Activated CD4-positive, CD25-positive, alpha-beta regulatory T cell treated with anti-CD3 and anti-CD28 coated beads, Interleukin-2, amount 50 U/mL, for 72 hours (primary cell): ENCODE measurements at places on chromosomes 5 and 9.

GRCh38 chr9:125747765-125748445 is 732 bp downstream of the PBX3 start:
- DNase-seq, result peak; percentile 47

DNA sequence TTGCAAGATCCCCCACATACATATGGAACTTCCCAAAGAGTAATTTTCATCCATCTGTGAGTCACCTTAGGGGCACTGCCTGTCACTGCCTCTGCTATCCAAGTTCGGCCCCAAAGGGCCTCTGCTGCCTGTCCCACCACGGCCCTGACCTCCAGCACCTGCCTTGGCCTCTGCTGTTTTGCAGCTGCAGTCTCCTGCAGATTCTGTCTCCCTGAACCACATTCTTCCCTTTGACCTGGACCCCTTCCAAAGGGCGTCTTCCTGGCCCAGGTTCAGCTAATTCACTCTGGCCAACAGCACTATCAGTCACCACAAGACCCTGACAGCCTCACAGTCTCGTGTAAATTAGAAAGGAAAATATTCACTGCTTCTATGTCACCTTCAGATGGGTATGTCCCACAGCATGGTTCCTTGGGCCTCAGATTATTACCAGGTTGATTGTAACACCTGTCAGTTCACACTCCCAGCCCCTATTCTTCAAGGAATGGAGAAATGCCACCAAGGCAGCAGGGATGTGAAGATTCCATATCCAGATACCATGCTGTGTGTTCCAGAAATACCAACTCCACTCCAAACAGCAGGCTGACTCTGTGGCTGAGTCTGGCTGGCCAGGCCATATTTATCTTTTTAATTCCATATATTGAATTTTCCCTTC is 479.3 kb downstream of the ARHGEF28 start:
- no peak for DNase-seq

DNA sequence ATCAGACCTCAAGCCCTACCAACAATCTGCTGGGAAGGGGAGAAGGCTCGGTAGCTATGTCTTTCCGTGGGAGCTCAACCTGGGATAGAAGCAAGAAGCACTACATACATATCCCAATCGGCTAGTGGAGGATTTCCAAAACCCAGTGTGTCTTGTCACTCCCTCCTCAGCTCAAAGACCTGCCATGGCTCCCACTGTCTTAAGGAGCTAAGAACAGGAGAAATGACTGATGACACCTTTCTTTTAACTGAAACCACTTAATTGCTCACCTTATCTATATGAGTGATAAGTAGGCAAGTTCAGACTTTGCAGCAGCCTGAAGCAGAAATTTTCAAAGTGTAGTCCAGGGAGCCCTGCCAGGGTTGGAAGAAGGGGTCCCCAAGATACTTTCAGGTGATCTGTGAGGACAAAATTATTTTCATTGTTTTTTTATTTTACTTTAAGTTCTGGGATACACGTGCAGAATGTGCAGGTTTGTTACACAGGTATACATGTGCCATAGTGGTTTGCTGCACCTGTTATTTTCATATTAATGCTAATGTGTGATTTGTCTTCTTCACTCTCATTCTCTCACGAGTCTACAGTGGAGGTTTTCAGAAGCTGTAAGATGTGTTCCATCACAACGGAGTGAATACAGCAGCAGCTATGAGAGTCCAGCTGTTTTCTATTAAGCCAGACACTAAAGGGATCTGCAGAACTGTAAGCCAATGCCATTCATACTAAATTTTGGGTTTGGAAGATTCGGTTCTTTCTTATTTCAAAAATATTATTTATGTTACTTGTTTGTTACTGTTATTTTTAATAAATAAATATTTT is 41.4 kb downstream of the PAX5 start:
- no peak for DNase-seq

DNA sequence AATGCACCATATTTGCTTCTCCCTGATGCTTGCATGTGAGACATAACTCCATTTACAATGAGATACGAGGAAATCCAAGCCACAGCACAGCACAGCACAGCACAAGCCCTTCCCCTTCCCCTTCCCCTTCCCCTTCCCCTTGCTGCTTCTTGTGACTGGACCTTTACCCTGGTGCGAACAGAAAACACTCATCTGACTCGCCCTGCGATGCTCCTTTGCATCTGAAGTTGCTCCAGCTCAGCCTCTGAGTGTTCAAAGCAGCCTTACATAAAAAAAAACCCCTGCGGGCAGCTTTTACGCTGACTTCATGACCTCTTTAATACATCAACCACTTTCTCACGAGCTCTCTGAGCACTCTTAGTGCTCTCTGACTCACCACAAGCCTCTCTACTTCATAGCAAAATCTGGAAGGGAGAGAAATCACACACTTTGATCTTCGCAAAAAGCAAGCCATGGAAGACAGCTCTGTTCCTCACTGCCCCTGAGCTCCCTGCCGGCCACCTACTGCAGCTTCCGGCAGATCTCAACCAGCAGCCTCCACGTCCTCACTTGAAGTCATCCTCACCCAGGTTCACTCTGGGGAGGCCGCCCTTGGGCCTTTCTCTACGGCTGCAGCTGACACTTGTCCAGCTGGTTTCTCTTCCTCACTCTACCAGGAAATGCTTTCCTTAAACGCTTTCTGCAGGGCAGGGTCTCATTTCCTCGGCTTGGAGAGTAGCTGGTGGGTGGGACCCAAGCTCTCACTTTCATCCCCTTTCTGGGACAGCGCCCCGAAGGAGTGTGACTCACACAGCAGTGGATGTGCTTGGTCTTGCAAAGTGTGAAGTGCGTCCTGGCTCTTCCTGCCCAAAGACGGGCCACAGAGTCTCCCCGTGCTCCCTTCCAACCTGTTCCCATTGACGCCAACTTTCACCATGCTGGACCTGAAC is 5.3 kb downstream of the SLC34A1 start:
- DNase-seq, result peak; percentile 36

DNA sequence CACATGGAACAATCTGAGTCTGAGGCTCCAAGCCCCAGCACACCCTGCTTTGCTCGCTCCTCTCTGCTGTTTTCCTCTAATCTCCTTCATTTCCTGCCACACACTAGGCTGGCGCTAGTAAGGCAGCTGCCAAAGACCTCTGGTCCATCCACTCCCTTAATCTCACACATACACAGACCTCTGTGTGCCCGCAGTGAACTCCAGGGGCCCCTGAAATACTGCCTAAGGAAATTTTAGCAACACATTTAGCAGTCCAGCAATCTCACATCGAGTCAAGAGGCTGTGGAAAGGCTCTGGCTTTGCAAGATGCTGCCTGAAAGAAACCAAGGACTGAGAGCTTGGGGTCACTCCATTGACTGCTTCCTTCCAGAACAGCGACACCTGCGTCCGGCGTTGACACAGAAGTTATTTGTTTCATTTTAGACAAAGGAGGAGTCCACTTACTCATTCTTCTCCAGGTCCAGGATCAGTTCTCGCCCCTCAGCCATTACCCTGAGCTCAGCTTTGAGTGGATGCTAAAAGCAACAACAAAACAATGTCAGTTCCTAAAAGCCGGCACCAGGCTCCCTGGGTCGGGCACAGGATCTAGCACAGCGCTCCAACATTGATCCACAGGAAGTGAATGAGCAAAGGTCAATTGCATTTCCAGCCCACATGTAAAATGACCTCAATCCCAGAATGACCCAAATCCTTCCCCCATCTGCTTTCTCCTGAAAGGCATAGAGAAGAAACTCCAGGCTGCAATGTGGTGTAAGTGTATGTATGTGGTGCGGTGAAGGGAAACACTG is 11.5 kb downstream of the ADAM19 start:
- DNase-seq, result no peak

DNA sequence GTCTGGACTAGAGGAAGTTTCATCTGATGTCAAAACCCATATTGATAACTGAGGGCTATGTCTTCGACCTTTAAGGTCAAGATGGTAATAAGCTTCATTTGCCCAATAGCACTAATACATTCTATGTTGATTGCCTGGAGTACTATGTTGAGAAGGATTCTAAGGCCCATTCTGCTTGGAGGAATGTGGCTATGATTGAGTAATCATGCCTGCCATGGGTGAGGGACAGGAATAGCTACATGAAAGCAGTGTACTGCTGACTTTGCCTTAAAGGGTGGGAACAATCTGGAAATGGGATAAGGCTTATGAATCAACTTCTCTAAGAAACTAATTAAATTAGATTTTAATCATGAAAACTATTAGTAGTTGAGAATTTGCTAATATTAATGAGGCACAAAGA is 13.6 kb downstream of the NNT start:
- no peak for DNase-seq

- DNase-seq, result no peak
Observed at GRCh38 chr9:36193023-36193422, 2.3 kb downstream of the CLTA start.

GRCh38 chr5:172049226-172049796 is 42.9 kb upstream of the FBXW11 start:
- no peak for DNase-seq

DNA sequence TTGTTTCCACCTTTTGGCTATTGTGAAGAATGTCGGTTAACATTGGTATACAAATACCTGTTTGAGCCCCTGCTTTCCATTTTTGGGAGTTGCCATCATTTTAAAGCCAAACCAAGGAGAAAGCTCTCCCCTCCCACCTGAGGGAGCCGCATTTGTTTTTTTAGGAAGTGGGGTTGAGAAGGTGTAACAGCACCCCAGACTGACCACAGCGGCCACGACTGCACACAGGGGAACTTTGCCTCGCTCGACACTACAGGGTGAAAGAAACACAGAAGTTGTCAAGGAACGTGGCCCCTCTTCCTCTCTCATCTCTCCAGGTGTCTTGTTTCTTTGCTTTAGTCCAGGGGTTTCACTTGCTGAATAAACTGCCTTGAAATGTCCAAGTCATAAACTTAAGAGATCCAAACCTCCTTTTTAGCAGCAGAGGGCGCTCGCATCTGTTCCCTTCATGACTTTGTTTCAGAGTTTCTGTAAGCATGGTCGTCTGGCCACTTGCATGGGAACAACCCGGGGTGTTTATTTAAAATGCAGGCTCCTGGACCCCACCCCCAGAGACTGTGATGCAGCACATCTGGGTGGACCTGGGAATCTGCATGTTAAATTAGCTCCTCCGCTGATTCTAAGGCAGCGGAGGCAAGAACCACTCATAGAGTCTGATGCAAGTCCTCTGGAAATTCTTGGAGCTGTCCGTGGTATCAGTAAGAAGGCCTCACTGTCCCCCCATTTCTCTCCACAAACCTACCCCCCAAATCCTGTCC is 2.1 kb upstream of the TTLL11 start:
- DNase-seq, result peak; percentile 50

DNA sequence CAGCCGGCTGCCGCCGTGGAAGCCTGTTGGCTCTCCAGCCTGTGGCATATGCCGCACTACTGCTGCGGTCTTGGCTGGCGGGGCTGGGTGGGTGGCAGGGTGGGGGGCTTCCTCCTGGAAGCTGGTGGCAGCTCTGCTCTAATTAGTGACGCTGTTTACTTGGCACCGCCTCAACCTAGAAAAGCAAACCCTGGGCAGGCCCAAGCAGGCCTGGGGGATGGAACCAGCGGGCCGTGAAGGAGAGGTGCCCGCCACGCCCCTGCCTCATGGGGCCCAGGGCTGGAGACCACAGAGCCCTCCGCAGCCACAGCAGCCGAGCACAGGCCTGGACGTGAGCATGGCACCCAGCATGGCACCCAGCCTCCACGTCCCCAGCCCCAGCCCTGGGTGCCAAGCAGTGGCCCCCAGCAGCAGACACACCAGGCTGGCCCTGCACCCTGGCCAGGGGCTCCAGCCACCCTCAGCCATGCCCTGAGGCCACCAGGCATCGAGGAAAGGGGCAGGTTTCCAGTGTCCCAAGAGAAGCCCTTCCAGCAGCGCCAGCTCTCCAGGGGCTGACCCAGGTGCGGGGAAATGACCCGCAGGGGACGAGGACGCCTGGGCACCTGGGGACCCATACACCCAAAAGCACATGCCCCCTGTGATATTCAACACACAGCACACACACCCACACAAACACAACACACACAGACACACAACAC is 5.4 kb upstream of the CCDC187 start:
- DNase-seq, result no peak

DNA sequence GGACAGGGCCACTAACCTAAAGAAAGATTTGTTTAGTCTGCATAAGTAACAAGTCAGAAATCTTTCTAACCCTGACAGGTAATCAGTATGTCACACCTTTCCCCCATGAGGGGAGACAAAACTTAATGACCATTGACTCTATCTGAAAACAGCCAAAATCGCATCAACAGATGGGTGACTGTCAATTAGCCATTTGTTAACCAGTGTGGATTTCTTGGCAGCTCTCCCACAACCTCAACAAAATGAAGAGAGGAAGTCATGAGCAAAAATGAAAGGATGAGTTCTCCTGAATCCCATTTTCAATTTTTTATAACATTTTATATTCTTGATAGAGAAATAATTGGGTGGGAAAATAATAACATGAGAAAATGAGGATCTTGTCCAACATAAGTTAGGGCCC is 84.6 kb upstream of the SNX2 start:
- DNase-seq, result no peak

DNA sequence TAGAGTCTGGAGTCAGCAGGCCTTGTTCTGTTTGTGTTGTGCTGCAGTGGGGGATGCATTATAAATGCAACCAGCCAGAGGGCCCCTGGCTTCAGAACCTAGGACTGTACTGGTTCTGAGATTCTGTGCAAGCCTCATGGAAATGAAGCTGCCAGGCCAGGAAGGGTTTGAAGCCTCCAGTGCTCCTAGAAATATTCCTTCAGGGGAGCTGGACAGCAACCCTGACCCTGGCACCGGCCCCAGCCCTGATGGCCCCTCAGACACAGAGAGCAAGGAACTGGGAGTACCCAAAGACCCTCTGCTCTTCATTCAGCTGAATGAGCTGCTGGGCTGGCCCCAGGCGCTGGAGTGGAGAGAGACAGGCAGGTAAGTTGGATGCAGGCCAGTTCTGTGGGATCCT is at the start of gene SLC4A9:
TSS of gene SLC4A9 (plus strand) at position 94 of the 400 bp plus-strand sequence. CDS start at position 137, 43 bp downstream.
- no peak for DNase-seq

DNA sequence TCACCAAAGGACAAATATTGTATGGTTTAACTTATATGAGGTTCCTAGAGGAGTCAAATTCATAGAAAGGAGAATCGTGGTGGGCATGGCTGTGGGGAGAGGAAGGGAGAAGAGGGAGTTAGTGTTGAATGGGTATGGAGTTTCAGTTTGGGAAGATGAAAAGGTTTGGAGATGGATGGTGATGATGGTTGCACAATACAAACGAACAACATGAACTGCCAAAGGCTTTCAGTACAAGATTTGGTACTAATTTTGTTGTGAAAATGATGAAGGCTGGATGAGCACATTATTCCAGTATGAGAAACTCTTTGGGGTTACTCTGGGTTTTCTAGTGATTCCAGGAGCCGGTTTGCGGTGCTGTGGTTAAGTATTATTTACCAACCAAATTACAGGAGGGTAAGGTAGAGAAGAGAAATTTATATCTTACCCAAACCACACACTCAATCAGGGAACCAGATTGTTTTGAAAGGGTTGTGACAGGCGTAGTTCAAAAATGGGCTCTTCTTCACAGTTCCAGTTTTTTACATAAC is 112.0 kb upstream of the TBC1D2 start:
- DNase-seq, result no peak

- DNase-seq, result no peak
Observed at GRCh38 chr9:2138646-2139045, 123.5 kb downstream of the SMARCA2 start.

GRCh38 chr9:69027355-69028097 is 8.0 kb upstream of the FXN start:
- DNase-seq, result no peak
